HFFc6 (cell line): ENCODE measurements at places on chromosomes 5 and 9. TPM values are rescaled to one million over a fixed set of nuclear protein-coding genes. Genes with fewer than 3 reads are reported as not detected.

The ZNF454 gene
- not detected in 2 replicates for total RNA-seq

DNA sequence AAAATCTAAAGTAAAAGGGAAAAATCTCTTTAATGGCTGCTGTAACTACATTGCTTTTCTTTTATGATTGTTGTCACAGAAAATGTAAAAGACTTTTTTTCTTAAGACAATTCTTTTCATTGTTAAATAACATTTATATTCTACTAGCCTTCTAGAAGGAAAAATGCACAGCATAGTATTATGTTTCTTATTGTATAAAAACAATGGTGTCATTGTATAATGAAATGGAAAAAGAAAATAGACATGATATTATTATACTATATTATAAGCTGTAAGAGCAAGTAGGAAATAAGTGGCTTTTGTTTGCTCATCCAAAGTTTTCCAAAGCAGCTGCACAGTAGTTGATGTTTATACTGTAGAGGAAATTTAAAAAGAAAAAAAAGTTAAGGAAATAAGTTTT is 1021.7 kb downstream of the EFNA5 start:
- H3K36me3 ChIP-seq, result no peaks in the 10 kb centered on the region; the same call in 1 of the 2 replicates
- no peaks in the 10 kb centered on the region; the same call in 1 of the 2 replicates for H3K27me3 ChIP-seq
- DNase-seq, result no peak

GRCh38 chr9:76095585-76095984 is 205.1 kb downstream of the PCSK5 start:
- DNase-seq, result no peak
- no peak overlapping the region for H3K27ac ChIP-seq
- H3K4me3 ChIP-seq, result no peak overlapping the region
- H3K36me3 ChIP-seq, result no peaks in the 10 kb centered on the region

- H3K27me3 ChIP-seq, result peaks cover 13% of the 10 kb centered on the region
- H3K4me1 ChIP-seq, result no peaks in the 10 kb centered on the region
- no peak for DNase-seq
- no peak overlapping the region for H3K27ac ChIP-seq
- H3K4me3 ChIP-seq, result no peak overlapping the region
- no peaks in the 10 kb centered on the region for H3K36me3 ChIP-seq
Observed at GRCh38 chr9:2876320-2876719, 32.4 kb upstream of the PUM3 start.

The AFAP1L1 gene
- 3.6 to 7.5 TPM (median 5.4 TPM) in 3 replicates for total RNA-seq

GRCh38 chr9:136660971-136661550 is 1.7 kb upstream of the EGFL7 start:
- no peaks in the 10 kb centered on the region for H3K36me3 ChIP-seq
- no peak overlapping the region for H3K27ac ChIP-seq
- peaks cover 7% of the 10 kb centered on the region for H3K27me3 ChIP-seq

GRCh38 chr5:90117005-90117404 is 292.6 kb downstream of the CETN3 start:
- H3K36me3 ChIP-seq, result peaks cover 5% of the 10 kb centered on the region; the same call in 1 of the 2 replicates
- DNase-seq, result no peak
- H3K4me1 ChIP-seq, result no peaks in the 10 kb centered on the region
- H3K27me3 ChIP-seq, result no peaks in the 10 kb centered on the region
- H3K4me3 ChIP-seq, result no peak overlapping the region
- H3K27ac ChIP-seq, result no peak overlapping the region

DNA sequence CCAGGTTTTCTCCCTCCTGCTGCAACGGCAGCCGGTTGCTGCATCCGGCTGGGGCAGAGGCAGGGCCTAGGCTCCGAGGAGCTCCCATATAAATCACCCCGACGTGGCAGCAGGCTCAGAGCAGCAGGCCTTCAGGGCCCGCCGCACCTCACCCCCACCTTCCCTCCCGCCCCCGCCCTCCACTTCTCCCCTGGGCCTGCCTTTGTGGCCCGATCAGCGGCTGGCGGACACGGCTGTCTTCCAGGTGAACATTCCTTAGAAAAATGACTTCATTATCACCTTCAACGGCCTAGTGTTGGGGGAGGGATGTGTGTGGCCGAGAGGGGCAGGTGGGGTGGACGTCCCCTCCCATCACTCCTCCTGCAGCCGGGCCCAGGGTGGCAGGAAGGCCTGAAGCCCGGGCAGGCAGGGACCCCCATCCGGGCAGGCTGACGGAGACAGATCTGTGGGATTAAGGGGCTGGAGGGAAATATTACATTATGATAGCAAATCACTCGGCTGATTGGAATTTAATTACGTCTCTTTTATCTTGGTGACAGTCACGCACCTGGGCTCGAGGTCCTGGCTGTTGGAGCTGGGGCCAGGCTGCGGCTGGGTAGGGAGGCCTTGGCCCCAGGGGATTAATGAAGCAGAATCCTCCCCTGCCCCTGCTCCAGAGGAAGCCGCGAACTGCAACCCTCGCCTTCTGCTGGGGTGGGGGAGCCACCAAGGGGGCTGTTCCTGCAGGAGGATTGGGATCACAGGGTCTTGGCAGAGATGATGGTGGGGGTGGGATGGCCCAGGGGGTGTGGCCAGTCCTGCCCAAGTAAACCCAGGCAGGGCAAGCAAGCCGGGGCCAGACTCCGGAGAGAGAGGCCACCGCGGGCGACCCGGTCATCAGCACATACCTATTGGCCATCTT is 38.4 kb upstream of the RXRA start:
- H3K36me3 ChIP-seq, result no peaks in the 10 kb centered on the region
- no peak overlapping the region for H3K27ac ChIP-seq
- no peak overlapping the region for H3K4me3 ChIP-seq
- H3K4me1 ChIP-seq, result no peaks in the 10 kb centered on the region
- H3K27me3 ChIP-seq, result peaks cover 30% of the 10 kb centered on the region

DNA sequence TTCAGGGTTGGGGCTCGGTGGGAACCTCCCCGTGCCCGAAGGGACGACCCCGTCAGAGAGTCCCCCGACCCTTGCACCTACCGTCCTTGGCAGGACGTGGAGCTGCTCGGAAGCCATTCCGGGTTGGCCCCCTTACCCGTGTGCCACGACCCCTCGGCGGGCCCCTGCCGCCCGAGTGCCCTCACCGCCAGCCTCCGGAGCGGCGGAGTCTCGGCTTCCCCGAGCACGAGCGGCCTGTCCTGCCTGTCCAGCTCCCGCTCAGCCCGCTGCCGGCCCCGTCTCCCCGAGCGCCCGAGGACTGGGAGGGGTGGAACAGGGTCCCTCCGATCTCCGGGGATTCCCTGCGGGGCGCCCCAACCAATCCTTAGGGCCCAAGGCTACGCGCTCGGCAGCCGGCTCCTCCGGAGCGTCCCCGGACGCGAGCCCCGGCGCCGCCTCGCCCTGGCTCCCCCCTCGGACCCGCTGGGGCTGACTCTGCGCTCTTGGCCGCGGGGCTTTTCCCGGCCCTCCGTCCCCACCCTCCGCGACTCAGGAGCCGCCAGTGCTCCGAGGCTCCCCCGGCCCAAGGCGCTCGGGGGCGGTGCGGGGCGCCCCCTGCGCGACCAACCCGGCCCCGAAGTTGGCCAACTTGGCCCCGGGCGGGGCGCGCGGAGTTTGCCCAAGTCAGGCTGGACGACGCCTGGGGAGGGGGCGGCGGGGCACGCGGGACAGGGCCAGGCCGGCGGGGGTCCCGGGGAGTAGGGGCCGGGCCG is 654 bp downstream of the ADAMTS2 start:
- peaks cover 2% of the 10 kb centered on the region for H3K27me3 ChIP-seq
- H3K27ac ChIP-seq, result no peak overlapping the region; the same call in 1 of the 2 replicates
- H3K4me3 ChIP-seq, result peak overlapping the region; percentile 90
- H3K4me1 ChIP-seq, result peaks cover 37% of the 10 kb centered on the region
- no peak for DNase-seq

- H3K36me3 ChIP-seq, result peaks cover 22% of the 10 kb centered on the region
- no peak overlapping the region for H3K4me3 ChIP-seq
- peak; percentile 64 for DNase-seq
- H3K27ac ChIP-seq, result no peak overlapping the region
Observed at GRCh38 chr9:72633966-72634365, 112.6 kb downstream of the TMC1 start.

The DIPK1B gene
- total RNA-seq, result not detected in 2 replicates

DNA sequence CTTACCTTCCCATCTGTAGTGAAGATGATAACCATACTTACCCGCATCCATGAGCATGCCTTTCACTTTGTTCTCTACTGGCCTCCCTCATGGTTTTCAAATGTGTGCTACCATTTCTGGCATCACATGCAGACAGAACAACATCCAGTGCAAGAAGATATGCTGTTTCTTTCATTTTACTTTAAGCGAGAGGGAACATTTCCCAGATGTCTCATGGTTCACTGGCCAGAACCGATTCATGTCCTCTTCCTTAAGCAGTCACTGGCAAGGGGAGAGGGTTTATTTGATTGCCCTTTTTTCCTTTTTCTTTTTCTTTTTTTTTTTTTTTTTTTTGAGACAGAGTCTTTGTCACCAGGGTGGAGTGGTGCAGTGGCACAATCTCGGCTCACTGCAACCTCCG is 37.7 kb downstream of the ARRDC3 start:
- no peaks in the 10 kb centered on the region; the same call in 1 of the 2 replicates for H3K36me3 ChIP-seq
- no peaks in the 10 kb centered on the region; the same call in 1 of the 2 replicates for H3K27me3 ChIP-seq
- no peak overlapping the region for H3K27ac ChIP-seq
- no peak overlapping the region for H3K4me3 ChIP-seq
- H3K4me1 ChIP-seq, result no peaks in the 10 kb centered on the region

- peaks cover 27% of the 10 kb centered on the region for H3K36me3 ChIP-seq
- H3K4me1 ChIP-seq, result peaks cover 13% of the 10 kb centered on the region; the same call in 1 of the 2 replicates
- peaks cover 2% of the 10 kb centered on the region; the same call in 1 of the 2 replicates for H3K27me3 ChIP-seq
Observed at GRCh38 chr5:61251874-61252642, 80.0 kb upstream of the ZSWIM6 start.

The C7 gene
- not detected in 3 replicates for total RNA-seq

The PCDHGA6 gene
- 2.3 and 2.8 TPM in 2 replicates for total RNA-seq
